ENCODE measurements at places on chromosomes 12 and 14.

DNA sequence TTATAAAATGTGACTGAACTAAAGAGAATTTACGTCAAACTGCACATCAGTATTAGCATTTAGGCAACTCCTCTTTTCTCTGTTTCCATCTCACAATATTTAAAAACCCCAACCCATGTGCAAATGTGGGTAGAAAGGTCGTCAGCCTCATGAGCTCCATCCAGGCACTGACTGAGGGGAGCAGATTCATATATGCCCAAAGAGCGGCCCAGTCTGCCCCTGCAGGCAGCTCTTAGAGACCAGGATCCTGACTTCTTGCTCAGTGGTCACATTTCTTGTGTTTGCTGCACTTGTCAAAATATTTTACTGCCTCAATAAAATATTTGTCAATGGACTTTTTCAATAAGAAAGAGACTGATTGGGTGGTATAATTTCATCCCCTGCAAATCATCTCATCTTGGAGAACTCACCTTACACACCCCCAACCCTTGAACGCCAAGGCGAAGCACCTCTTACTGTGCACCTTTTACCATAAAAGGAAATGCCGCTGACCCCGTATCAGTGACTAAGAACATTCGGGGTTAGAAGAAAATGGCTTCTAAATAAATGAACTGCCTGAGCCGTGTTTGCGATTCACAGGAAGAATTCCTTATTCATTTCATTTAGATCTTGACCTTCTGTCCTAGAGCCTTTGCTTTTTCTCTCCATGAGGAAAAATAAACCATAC is 418.8 kb downstream of the BCL11B start:
- DNase-seq: no peak
- no peak overlapping the region for H3K27ac ChIP-seq
- H3K36me3 ChIP-seq: peaks cover 5% of the 10 kb centered on the region
- no peaks in the 10 kb centered on the region for H3K27me3 ChIP-seq
- no peaks in the 10 kb centered on the region for H3K4me1 ChIP-seq

- H3K4me3 ChIP-seq: no peak overlapping the region
- H3K27me3 ChIP-seq: peaks cover 8% of the 10 kb centered on the region
- H3K27ac ChIP-seq: no peak overlapping the region
Observed at GRCh38 chr12:3576891-3577290, 85.9 kb downstream of the PRMT8 start.

GRCh38 chr12:93079271-93079670 is 150.2 kb upstream of the EEA1 start:
- H3K4me3 ChIP-seq: no peak overlapping the region
- no peak for DNase-seq
- peaks cover 25% of the 10 kb centered on the region for H3K4me1 ChIP-seq
- no peak overlapping the region for H3K27ac ChIP-seq

- no peak overlapping the region for H3K4me3 ChIP-seq
- DNase-seq: no peak
- no peaks in the 10 kb centered on the region for H3K4me1 ChIP-seq
- no peaks in the 10 kb centered on the region for H3K27me3 ChIP-seq
Observed at GRCh38 chr14:21964180-21964579, 290.6 kb upstream of the OR4E1 start.

DNA sequence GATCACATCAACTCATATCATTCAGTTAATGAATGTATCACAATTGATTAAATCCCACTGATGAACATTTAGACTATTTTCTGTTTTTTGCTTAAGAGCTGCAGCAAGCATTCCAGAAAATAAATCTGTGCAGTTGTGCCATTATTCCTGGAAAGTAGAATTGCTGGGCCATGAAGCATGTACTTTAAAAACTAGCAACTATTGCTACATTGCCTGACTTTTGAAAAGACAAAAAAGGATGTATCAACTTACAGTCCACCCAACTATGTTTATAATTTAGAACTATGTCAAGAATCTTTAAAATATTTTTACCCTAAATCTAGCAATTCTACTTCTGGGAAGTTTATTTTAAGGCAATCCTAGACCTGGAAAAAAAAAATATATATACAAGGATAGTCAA is 33.4 kb upstream of the ERGIC2 start:
- no peaks in the 10 kb centered on the region for H3K36me3 ChIP-seq
- no peaks in the 10 kb centered on the region for H3K4me1 ChIP-seq
- H3K27me3 ChIP-seq: no peaks in the 10 kb centered on the region
- no peak for DNase-seq
- no peak overlapping the region for H3K27ac ChIP-seq

GRCh38 chr12:24864796-24865125 is 84.1 kb downstream of the BCAT1 start:
- H3K4me3 ChIP-seq: peak overlapping the region; percentile 9
- H3K36me3 ChIP-seq: peaks cover 54% of the 10 kb centered on the region
- no peaks in the 10 kb centered on the region for H3K27me3 ChIP-seq
- peaks cover 57% of the 10 kb centered on the region for H3K4me1 ChIP-seq
- H3K27ac ChIP-seq: peak overlapping the region; percentile 71
- peak; percentile 36 for DNase-seq

All from HFFc6 (cell line).